ENCODE measurements at places on chromosomes 3 and 15.

DNA sequence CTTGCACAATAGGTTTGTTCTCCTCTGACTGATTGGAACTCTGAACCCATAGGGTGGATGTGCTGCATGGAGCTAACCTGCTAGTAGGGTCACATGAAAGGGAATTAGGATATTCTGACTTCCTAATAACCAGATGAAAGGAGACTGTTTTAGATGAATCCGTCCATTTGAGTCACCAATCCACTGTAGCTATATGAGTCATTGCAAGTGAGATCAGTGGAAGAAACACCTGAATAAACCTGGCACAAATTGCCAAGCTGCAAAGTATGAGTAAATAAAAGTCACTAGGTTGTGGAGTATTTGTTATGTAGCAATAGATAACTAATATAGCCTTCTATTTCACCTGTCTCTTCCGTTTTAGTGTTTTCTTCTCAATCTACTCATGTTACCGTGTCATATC is 584.4 kb downstream of the PDCD6IP start:
- no peak for DNase-seq

DNA sequence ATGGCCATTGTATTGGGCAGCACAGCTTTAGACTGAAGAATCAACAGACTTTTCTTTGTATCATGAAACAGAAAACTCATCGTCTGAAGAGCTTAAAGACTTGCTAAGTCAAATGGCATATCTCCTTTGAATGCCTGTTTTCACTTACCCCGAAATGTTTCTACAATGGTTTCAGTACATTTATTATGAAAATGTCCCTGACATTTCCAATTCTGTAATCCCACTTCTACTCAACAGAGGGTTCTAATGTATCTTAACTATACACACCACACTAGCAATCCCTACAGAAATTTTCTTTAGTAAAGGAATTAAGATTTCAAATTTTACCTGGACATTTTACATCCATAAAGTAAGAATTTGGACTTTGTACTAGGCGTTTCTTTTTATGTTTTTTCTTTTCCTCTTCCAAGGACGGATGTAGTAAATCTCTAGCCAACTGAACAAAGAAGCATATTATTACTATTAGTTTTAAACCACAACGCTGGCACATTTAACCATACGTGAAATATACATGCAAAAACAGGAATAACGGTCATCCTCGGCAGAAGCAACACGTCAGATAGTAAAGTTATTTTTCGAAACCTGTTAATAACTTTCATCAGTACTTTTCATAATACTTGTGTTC is 1.1 kb downstream of the RPS27L start:
- no peak for DNase-seq

- DNase-seq: no peak
Measured at GRCh38 chr3:120641696-120642246, 40.3 kb downstream of the HGD start.

DNA sequence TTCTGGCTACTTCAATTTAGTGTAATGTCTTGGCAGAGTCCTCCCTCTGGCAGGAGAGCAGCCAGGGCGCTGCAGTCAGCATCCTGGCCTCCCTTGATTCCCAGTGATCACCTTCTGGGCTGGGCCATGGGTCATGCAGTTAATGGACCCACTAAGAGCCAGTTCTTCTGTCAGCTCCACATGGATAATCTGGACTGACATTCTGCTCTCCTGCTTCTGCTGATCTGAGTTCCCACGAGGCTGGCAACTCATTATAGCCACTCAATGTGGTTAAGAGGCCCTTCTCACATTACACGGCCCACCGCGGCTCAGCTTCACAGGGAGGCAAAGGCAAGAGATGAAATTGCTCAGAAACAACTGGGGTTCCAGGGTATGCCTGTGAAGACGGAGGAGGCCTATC is 94.0 kb downstream of the WDR76 start:
- no peak for DNase-seq

GRCh38 chr3:48352546-48352945 is 19.1 kb upstream of the SPINK8 start:
- DNase-seq: no peak
